WTC11 (cell line): ENCODE measurements at places on chromosomes 12 and 14. TPM values are rescaled to one million over a fixed set of nuclear protein-coding genes. Genes with fewer than 3 reads are reported as not detected.

Gene CACNA1C
- total RNA-seq = 1.7 to 2.2 TPM (median 2.1 TPM) in 3 replicates

Gene RERG
- 0.21 to 0.73 TPM (median 0.28 TPM) in 3 replicates for total RNA-seq

Gene KRT78
- total RNA-seq = not detected in 3 replicates

Gene CRIP1
- 4.8 to 9.0 TPM (median 5.8 TPM) in 3 replicates for total RNA-seq

Gene KRT6C
- total RNA-seq = not detected in 3 replicates

Gene ABCD2
- total RNA-seq = 0.05 TPM in 2 of 3 replicates, not detected in the other

Gene SALL2
- total RNA-seq = 239 to 307 TPM (median 288 TPM) in 3 replicates

Gene FAM90A1
- 0.35 to 0.44 TPM (median 0.39 TPM) in 3 replicates for total RNA-seq

Gene POTEM
- total RNA-seq = not detected in 3 replicates

Gene SYNE3
- total RNA-seq = 0.21 to 0.34 TPM (median 0.24 TPM) in 3 replicates

Gene PTHLH
- not detected in 3 replicates for total RNA-seq

Gene CLEC1A
- not detected in 3 replicates for total RNA-seq

Gene IL31
- total RNA-seq = not detected in 3 replicates

Gene TMEM132D
- total RNA-seq = 0.99 to 1.4 TPM (median 1.1 TPM) in 3 replicates

Gene PSEN1
- total RNA-seq = 26.6 to 31.6 TPM (median 27.2 TPM) in 3 replicates

Gene MANSC4
- total RNA-seq = not detected in 3 replicates

Gene GDF3
- 34.4 to 42.0 TPM (median 38.2 TPM) in 3 replicates for total RNA-seq

Gene MAGOHB
- total RNA-seq = 36.1 to 37.0 TPM (median 36.8 TPM) in 3 replicates

Gene GALNT8
- 6.0 to 8.8 TPM (median 7.2 TPM) in 3 replicates for total RNA-seq

Gene DHRS2
- total RNA-seq = 1.8 to 4.5 TPM (median 1.8 TPM) in 3 replicates

Gene CALM1
- total RNA-seq = 338 to 373 TPM (median 350 TPM) in 3 replicates

Gene FAR2
- 20.0 to 27.2 TPM (median 25.9 TPM) in 3 replicates for total RNA-seq

Gene SERPINA12
- total RNA-seq = not detected in 3 replicates

Gene SLC17A8
- 0.05 to 0.26 TPM in 2 of 3 replicates, not detected in the other for total RNA-seq

Gene KRT86
- total RNA-seq = 0.11 to 0.18 TPM in 2 of 3 replicates, not detected in the other

Gene HNF1A
- not detected in 3 replicates for total RNA-seq

Gene ACVRL1
- 0.64 to 1.5 TPM (median 0.98 TPM) in 3 replicates for total RNA-seq
